ENCODE measurements at places on chromosomes 1 and 21.

DNA sequence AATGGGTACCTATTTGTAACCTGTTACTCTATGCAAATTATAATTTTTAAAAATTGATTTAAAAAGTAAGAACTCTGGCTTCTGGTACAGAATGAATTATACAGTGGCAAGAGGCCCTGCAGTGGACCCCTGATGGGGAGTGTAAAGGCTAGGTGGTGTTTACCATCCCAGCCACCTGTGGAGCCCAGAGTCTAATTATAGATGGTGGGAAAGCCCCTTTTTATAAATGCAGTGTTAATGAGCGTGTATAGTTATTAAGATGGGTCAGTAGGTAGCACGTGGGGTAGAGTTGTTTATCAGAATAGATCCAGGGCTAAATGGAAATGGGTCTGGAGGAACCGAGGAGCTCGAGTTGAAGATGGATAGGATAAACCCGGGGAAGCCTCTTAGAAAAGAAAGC is 13.9 kb upstream of the PRELP start:
- DNase-seq, result no peak

GRCh38 chr21:39673163-39673562 is 60.4 kb downstream of the B3GALT5 start:
- no peak for DNase-seq

GRCh38 chr1:68782890-68783289 is 286.0 kb upstream of the DEPDC1 start:
- DNase-seq, result no peak

DNA sequence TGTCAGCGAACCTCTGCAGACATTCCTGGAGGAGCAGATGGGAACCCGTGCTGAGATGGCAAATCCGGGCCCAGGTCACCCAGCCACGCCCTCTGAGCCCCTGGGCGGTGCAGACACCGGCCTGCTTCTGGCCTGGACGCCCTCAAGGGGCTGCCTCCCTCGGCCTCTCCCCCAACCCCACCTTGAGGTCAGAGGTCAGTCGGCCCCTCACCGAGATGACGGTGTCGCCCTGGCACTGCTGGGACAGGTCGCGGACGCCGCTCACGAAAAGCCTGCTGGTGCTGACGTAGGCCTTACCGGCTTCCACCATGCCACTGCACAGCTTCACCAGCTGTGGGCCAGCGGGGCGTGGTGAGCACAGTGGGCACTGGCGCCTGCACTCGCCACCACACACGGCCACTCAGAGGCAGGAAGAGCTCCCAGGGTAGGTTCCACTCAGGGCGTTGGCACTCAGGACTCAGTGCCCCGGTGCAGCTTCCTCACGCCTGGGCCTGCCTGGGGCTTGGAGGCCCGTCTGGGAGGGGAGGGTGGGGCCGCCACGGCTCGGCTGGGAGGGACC is 4.7 kb downstream of the ACAP3 start:
- no peak for DNase-seq

All from NCI-H510A treated with DMSO at 0.1 percent for 48 hours (cell line).